ENCODE measurements at places on chromosomes 6 and 20.

GRCh38 chr6:108904741-108905140, 56.5 kb downstream of the ARMC2 start:
- no peak for DNase-seq

- no peak for DNase-seq
These were observed 169.4 kb downstream of the SYNDIG1 start for GRCh38 chr20:24638591-24639548.

DNA sequence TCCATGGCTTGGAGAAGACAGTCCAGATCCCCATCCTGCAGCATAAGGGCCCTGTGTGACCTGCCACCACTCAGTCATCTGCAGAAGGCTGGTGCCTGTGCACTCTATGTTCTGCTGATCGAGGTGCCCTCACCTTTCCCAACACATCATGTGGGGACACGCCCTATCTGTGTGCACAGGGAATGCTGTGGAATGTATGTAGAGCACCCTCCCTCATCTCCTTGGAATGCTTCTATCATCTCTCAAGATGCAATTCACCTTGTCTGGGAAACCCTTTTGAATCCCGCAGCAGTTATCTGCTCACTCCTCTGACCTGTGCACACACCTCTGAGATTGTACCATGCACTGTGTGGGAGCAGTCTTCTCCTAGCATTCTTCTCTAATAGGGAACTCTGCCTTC, 207.2 kb upstream of the SSTR4 start:
- DNase-seq: no peak

GRCh38 chr20:19969507-19970255, 47.5 kb upstream of the NAA20 start:
- DNase-seq: no peak
